AG10803 (cell line): ENCODE measurements at places on chromosomes 5 and 9.

DNA sequence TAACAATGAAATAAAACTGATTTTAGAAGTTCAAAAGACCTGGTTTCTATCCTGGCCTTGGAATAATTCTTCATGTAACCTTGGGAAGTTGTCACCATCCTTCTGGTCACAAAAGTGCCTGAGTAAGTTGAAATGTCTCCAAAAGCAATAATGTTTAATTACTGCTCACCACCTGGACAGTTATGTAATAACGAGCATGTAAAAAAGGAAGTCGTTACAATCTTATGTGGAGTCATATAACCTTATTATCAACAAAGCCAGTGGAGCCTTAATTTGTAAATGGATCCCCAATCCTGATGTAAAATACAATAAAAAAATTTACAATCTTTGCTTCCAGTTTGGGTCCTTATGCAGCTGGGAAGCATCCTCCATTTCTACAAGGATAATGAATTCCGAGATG, 64.2 kb upstream of the GPR151 start:
- DNase-seq: no peak

DNA sequence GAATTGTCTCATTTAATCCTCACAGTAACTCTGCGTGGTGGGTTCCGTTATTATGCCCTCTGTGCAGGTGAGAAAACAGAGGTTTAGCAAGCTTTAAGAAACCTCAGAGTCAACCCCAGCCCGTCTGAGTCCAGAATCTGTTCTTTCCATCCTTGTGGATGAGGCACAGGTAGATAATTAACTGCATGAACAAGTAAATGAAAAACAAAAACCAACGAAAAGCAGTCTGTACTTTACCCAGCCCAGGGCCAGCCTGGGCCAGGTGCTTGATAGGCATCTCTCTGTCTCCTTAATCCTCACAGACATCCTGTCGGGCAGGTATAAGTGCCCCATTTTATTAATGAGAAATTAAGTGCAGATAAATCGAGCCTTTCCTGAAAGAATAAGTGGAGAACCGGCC, 25.3 kb upstream of the CXCL14 start:
- no peak for DNase-seq

DNA sequence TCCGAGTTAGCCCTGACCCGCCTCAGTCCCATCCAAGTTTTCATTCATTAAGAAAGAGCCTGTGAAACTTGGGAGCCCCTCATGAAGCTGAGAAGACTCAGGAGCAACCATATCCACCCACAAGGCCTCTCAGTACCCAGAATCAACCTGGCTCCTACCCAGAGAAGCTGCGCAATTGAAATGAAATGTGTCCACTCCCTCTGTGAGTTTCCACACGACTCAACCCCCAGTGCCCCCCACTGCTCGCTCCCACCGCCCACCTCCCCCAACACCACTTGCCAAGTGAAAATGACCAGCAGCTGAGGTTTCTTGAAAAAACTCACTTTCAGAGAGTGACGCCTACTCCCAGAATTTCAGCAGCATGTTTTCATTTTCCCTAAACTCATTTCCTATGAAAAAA, 104.6 kb downstream of the CDK5RAP2 start:
- peak; percentile 95 for DNase-seq

DNA sequence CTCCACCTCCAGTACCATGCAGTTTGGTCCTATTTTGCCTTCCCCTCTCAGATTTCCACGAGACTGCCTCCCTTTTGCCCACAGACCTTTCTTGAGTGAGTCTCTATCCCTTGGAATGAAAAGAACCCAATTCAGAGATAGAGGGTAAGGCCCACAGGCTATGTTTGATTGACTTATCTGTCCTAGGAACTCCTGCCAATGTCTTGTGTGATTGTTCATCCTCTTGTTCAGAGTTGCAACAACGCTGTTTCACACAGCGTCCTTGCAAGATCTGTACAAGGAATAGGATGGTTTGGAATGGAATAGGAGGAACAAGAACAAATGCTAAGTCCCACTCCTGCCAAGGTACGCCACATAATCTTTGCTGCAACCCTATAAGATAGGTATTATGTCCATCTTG, 142.2 kb upstream of the ABCA1 start:
- no peak for DNase-seq

GRCh38 chr9:25094518-25094917, 548.8 kb upstream of the IZUMO3 start:
- DNase-seq: no peak

DNA sequence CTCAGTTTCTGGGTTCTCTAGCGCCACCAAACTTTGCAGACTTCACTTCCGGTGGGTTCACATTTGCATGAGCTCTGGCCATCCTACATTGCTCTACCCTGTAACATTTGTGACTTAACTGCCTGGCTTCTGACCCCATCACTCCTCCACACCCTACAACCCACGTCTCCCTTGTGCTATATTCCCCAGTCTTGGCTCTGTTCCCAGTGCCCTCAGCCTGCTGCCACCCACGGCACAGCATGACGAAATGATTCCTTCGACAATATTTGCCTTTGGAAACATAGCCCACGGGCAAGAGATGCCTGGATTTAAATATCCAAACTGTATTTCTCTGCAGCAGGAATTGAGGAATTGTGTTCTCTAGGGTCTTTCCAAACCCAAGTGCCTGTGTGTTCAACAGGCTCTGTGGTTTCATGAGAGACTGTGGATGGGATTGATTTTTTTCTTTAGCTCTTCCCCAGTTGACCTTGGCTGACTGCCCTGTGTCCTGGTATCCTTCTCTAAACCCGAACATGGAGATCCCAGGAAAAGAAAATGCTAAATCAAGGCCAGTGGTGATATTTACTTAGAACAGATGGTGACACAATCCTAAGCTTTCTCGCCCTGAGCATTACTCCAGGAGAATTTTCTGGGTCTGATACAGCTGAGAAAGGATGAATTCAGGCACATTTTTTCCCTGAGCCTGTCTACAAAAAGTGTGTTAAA, 44.4 kb upstream of the GRIA1 start:
- peak; percentile 13 for DNase-seq

- DNase-seq: no peak
These were observed 97.7 kb upstream of the ANKRD55 start for GRCh38 chr5:56330806-56331205.

DNA sequence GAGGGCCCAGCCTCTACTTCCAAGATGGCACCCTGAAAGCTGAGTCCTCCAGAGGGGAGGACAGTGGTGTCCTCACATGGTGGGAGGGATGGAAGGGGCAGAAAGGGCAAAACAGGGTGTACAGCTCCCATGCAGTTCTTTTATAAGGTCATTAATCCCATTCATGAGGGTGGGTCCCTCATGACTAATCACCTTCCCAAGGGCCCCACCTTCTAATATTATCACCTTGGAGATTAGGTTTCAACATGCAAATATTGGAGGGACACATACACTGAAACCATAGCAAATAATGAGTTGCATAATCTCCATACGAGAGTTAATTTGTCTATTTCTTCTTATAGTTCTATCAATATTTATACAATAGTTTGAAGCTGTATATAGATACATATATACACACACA, 5.8 kb upstream of the ZBTB43 start:
- DNase-seq: no peak

GRCh38 chr5:31675472-31675871, 36.5 kb downstream of the PDZD2 start:
- DNase-seq: no peak

DNA sequence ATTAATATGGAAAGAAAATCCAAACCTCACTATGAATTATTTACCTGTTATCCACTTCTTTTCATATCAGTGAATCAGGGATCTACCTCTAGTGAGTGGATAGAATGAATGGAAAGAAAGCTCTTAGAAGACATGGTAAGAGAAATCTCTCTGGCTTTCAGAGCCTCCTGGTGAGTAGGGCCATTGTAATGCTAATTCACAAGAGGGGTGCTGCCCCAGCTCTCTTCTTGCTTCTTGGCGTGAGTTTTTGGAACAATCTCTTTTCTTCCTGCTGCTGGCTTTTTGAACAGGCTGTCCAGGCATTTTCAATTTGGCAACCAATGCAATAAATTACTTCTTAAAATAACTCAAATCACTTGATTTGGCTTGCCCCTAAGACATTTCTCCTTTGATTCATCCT, 49.9 kb upstream of the KCNN2 start:
- no peak for DNase-seq

DNA sequence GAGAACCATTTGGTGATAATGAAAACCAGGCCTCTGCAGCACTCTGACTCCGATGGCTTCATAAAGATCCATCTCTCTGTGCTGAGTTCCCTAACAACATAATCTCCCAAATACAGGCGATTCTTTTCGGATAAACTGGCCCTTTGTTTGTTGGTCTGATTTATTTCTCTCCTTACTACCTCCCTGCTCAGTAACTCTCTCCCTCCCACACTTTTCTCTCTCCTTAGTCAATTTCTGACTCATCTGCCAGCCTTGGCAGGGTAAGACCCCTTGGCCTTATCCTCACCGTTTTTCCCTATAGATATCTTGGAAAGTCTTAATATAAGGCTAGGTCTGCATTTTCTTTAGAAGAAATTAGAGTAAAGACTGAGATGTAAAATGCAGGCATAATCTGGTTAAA, 128.7 kb downstream of the BRINP1 start:
- DNase-seq: no peak

DNA sequence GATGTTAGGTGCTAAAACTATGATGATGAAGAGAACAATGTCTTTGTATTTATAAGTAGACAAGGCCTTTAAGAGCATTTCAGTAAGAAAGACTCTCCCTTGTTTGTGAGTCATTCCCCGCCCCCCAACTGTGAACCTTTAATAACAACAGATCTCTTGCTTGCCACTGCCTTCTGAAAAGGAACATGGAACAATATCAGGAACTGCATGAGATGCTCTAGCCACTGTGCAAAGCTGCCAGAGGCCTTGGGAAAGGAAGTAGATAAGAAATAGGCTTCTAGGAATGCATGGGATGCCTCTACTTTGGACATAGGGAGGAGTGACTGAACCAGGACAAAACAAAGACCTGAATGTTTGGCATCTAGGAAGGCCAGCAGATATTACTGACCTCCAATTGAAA, 296.1 kb upstream of the MPDZ start:
- no peak for DNase-seq

DNA sequence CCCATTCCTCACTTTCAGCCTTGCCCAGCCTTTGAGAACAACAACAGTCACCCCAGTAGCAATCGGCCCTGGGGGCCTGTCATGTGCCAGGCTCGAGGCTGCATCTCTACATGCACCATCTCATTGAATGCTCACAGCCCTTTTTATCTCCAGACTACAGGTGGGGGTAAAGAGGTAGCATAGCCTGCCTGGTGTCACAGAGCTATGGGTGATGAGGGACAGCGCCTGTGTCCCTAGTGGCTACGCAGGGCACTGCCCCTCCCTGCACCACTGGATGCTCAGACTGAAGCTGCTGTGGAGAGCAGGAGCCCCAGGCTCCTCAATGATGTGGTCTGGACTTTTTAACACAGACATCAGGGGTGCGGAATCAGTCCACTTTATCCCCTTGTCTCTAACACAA, 2.8 kb downstream of the CAMK2A start:
- no peak for DNase-seq

DNA sequence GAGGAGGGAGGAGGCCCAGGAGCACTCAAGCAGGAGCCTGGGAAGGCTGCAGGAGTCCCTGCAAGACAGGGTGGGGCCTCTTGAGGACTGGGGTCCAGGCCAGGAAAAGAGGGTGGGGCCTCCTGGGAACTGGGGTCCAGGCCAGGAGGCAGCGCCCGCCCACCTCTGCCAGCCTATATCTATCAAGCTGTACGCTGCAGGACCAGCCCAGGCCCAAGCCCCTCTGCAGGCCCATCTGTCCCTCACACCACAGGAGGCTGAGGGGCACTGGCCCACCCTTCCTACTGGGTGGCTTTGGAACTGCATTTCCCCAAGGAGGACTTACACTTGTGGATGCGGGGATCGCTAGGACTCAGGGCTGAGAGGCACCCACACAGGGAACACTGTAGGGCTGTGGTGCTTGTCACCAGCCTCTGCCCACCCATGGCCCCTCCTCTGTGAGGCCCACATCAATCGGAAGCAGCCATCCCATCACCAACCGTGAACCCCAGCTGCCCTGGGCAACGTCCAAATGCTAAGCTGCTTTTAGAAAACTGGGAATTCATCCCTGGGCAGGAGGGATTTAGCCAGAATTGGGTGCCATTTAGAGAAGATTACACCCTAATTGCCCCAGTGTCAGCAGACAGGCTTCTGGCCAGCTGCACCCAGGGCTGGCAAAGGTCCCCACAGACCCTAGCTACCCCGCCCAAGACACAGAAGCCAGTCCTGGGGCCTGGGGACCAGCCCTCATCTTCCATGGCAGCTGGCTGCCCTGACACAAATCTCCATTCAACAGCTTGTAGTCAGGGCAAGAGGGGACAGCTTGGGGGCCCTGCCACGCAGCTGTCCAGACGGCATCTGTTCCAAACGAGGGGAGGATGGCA, 15.3 kb downstream of the BICD2 start:
- DNase-seq: no peak

GRCh38 chr5:64397552-64397951, 108.3 kb upstream of the RGS7BP start:
- no peak for DNase-seq

- DNase-seq: no peak
These were observed 68.6 kb downstream of the RFX3 start for GRCh38 chr9:3457175-3457574.

DNA sequence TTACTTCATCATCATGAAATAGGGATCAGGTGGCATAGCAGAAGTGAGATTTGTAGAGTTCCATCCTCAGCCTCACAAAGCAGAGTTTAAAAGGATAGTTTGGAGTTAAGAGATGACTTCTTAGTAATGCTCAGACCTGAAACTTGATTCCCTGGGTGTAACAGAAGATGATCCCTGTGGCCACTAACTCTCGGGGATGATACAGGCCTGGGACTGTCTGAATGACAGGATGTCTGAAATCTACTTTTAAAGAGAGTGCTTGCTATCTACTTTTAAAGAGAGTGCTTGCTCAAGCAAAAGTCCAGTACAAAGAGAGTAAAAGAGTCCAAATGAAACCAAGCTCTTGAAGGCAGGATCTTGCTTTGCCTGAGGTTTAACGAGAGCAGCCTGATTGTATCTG, 14.6 kb downstream of the ADAMTS16 start:
- DNase-seq: no peak

GRCh38 chr9:125888211-125888610, 141.0 kb downstream of the PBX3 start:
- DNase-seq: peak; percentile 58

- DNase-seq: no peak
These were observed 585.3 kb upstream of the KLF4 start for GRCh38 chr9:108074900-108075299.

DNA sequence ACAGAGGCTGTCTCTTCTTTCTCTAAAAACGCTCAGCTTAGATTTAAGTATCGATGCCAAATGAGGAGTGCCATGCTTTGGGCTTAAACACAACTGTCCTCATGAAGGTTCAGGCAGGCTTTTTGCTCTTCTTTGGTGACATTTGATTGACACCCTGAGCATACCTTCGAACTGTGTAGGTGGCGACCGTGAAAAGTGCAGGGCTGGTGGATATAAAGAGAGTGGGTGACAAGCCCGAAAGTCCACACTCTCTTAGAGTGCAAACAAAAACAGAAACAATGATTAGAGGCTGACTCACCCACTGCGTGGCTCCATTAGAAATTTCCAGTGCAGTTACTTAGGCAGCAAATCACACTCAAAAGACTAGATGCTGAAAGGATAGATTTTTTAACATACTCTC, 141.7 kb downstream of the SYK start:
- no peak for DNase-seq
